Activated CD8-positive, alpha-beta T cell treated with anti-CD3 and anti-CD28 coated beads, Interleukin-2, amount 10 ng/mL, durations not matched to agents 7 days and 5 days (primary cell): ENCODE measurements at places on chromosomes 5 and 9. TPM values are rescaled to one million over a fixed set of nuclear protein-coding genes. Genes with fewer than 3 reads are reported as not detected.

DNA sequence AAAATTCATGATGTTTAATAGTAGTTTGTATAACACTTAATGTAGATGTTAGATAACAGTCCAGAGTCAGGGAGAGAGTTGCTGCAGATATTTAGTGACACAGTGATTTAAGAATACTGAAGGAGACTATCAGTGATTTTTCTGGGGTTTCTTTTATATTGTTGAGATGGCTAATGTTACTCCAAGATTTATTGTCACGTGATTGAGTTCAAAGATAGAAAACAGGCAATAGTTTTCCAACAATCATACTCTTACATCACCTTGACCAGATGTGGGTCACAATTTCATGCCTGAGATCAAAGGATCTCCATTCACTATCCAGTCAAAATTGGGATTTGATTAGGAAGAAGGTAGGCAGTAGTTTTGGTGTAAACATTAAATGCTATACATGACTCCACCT is 580.0 kb upstream of the ARRDC3 start:
- no peak overlapping the region for H3K27ac ChIP-seq
- no peak for DNase-seq
- no peaks in the 10 kb centered on the region for H3K4me1 ChIP-seq
- no peak overlapping the region for H3K4me3 ChIP-seq

DNA sequence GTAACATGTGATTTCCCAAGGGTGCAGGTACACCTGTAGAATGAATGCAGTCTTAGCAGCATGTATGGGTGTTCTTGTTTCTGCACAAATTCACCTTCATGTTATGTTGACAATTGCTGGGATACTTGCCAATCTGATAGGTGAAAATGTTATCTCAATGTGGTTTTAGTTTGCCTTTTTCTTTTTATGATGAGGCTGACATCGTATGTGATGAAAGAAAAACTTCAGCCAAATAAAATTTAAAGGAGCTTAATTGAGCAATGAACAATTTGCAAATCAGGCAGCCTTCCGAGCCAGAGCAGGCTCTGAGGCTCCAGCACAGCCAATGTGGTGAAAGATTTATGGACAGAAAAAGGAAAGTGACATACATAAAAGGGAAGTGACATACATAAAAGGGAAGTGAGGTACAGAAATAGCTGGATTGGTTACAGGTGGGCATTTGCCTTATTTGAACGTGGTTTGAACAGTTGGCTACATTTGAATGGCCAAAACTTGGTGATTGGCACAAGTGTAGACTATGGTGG is 10.5 kb downstream of the TAL2 start:
- no peak overlapping the region for H3K27ac ChIP-seq
- H3K36me3 ChIP-seq = no peaks in the 10 kb centered on the region
- H3K4me1 ChIP-seq = no peaks in the 10 kb centered on the region
- peaks cover 4% of the 10 kb centered on the region for H3K27me3 ChIP-seq
- DNase-seq = no peak

DNA sequence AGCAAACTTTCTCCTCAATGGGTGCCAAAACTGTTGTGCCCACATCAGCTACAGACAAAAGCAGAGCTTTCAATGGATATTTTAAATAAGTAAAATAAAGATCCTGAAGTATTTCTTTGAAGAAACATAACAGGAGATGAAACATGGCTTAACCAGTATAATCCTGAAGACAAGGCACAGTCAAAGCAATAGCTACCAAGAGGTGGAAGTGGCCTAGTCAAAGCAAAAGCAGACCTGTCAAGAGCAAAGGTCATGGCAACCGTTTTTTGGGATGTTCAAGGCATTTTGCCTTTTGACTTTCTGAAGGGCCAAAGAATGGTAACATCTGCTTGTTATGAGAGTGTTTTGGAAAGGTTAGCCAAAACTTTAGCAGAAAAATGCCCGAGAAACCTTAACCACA is 77.9 kb downstream of the ANXA1 start:
- no peaks in the 10 kb centered on the region for H3K4me1 ChIP-seq
- H3K36me3 ChIP-seq = no peaks in the 10 kb centered on the region
- H3K27ac ChIP-seq = no peak overlapping the region
- DNase-seq = no peak
- no peak overlapping the region for H3K4me3 ChIP-seq
- peaks cover 7% of the 10 kb centered on the region for H3K27me3 ChIP-seq

- peaks cover 5% of the 10 kb centered on the region for H3K27me3 ChIP-seq
- no peak overlapping the region for H3K4me3 ChIP-seq
- no peak overlapping the region for H3K27ac ChIP-seq
- DNase-seq = no peak
These were observed 51.3 kb downstream of the SAXO1 start for GRCh38 chr9:18981476-18982261.

GRCh38 chr9:129458155-129458661 is 162.7 kb downstream of the C9orf50 start:
- H3K27ac ChIP-seq = peak overlapping the region; percentile 77
- peaks cover 36% of the 10 kb centered on the region for H3K4me1 ChIP-seq
- no peaks in the 10 kb centered on the region for H3K36me3 ChIP-seq
- H3K4me3 ChIP-seq = peak overlapping the region; percentile 25
- peaks cover 12% of the 10 kb centered on the region for H3K27me3 ChIP-seq

Gene PCDHA10
- total RNA-seq = not detected
